ENCODE measurements at places on chromosomes 6 and 20.

- DNase-seq = no peak
Observed at GRCh38 chr6:1797801-1798200, 188.1 kb downstream of the FOXC1 start.

DNA sequence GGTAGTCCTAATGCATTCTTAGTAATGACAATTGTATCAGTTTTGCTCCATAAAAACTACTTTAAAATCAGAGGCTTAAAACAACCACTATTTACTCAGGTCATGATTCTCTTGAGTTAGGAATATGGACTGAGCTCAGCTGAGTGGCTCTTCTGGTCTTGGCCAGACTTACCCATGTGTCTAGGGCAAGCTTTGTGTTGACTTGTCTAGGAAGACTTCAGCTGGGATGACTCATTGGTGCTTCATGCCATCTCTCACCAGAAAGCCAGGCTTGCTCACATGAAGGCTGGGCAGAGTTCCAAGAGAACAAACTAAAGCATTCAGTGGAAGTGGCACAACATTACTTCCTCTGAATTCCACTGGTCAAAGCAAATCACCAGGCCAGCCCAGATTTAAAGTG, 155.3 kb downstream of the DHX35 start:
- DNase-seq = peak; percentile 99

GRCh38 chr6:170098428-170099170, 192.3 kb downstream of the DLL1 start:
- DNase-seq = no peak

GRCh38 chr6:113401231-113401630, 455.9 kb upstream of the MARCKS start:
- no peak for DNase-seq

DNA sequence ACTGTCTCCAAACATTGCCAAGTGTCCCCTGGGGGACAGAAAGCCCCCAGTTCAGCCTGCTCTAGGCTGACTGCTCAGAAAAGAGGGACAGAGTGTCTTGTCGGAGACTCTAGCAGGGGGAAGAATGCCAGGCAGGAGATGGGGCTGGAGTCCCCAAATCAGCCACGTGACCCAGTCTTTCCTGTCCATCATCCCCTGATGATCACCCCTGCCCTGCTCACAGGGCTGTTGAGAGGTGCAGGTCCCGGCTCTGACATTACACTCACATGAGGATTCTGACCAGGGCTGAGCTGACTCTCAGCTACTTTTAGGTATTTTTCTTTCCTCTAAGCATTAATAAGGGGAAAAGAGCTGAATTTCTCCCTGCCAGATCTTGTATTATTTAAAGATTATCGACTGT, 115.8 kb downstream of the SULF2 start:
- no peak for DNase-seq

DNA sequence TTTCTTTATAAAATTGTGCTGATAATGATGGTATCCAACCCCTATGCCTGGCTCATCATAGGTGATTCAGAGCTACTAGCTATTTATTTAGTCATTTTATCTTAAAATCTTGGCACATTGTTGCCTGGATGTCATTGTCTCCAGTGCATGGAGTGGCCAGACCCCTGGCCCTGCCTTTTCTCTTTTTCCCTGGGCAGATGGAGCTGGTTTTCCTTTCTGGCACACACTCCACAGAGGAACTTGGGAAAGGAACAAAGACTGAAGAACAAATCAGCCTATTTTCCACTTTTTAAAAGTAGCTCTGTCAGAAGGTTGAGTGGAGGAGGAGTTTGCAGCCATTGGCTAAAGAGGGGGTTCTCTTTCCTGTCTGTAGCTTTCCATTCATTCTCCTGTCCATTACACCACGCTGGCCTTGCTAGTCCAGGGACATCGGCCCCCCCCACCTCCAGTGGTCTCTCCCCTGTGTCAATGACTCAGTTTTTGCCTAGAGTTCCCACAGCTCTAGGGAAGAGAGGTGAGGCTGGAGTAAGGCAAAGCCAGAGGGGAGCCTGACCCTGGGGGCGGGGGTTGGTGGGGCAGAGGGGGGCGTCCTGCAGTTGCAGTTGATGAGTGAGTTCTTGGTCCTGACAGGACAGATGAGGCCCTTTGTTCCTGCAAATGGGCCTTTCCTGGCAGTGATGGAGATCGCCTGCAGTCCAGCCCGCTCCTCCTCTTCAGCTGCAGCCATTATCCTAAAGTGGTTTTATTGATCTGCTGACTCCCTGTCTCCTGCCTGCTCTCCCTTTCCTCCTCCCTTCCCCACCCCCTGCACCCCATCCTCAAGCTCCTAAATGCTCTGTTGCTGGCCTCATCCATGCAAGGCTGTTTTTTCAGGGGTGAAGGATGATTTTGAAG, 774.5 kb downstream of the DHX35 start:
- no peak for DNase-seq

DNA sequence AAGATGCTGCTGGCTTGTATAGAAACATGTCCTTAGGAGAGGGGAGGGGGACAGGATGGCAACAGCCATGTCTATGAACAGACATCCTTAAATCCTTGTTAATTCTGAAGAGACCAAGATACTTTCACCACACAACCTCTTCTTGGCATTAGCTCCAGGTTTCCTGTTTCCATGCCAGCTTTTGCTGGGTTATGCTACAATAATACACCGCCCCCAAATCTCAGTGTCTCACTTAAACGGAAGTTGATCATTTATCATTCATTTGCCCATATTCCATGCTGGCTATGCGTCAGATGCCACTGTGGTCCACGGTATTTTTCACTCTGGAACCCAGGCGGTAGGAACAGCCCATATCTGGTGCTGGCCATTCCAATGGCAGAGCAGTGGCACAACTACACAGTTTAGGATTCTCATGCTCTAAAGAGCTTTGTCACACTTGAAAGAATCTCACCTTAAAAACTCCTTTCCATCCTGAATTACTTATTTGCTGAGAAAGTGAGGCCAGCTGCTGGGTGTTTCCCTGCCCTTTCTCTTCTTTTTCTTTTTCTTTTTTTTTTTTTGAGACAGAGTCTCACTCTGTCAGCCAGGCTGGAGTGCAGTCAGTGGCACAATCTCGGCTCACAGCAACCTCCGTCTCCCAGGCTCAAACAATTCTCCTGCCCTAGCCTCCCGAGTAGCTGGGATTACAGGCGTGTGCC, 3.7 kb upstream of the RNASET2 start:
- no peak for DNase-seq

DNA sequence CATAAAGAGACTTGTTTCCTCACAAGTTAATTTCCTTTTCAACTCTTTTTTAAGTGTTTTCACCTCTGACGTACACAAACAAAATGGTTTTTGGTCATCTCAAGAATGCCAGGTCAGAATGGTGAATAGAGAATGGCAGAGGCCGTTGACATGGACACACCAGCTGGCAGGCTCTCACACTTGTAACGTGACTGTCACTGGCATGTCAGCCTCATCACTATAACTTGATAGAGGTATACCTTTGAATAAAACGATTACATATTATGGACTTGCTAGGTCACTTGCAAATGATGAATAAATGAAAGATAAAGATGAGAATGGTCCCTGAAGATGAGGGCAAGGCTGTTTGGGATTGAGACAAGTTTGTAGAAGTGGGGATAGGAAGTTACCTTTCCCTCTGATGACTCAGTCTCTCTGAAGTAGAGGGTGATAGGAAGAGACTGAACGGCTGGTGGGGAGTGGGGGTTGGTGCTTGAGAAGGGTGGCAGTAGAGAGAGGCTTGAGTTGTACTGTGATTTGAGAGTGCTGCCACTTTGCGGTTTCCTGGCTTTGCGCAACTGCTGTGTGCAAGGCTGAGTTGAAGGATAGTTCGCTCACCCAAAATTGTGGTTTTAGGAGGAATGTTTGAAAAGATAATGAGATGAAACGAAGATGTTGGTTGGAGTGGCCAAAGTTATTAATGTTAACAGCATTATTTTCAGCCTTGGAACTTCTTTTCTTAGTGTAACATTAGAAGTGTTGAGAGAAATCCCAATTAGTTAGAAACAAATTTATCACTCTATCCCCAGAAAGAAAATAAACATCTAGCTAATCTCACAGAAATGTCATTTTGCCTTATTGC, 30.3 kb downstream of the TBPL1 start:
- no peak for DNase-seq

Data from SW 1271 (cell line).